ENCODE measurements at places on chromosomes 4 and X. TPM values are rescaled to one million over a fixed set of nuclear protein-coding genes. Genes with fewer than 3 reads are reported as not detected.

DNA sequence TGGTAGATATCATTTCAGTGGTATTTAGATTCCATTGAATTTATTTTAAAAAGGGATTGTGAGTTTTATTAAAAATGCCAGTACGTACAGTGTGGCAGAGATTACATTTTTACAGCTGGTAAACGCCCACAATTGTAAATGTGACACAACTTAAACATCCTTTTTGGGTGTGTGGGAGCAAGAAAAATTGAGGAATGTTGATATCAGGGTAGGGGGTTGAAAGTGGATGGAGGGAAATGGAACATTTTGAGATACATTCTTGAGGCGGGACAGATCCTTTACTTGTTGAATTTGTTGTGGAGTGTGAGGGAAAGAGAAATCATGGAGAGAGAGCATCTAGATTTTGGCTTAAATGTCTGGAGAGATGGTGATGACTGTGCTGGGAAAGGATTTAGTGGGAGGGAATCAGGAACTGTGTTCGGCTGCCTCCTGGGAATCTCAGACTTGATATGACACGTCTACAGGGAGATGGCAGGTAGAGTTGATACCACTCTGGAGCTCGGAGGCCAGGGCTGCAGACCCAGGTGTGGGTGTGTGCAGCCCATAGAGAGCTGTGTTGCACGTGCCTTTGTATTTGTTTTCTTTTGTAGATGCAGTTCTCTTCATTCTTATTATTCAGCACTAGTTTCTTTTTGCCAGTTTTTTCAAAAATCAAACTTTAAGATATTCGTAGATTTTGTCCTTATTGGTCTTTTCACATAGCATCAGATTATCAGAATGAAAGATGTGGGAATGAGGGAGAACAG lies 10.8 kb downstream of the TMEM131L start:
- no peaks in the 10 kb centered on the region for H3K27me3 ChIP-seq
- DNase-seq: no peak
- H3K4me3 ChIP-seq: no peak overlapping the region
- no peak overlapping the region for H3K27ac ChIP-seq
- peaks cover 3% of the 10 kb centered on the region for H3K4me1 ChIP-seq
- H3K36me3 ChIP-seq: peaks cover 25% of the 10 kb centered on the region

Gene NONO
- total RNA-seq: 703 TPM

- no peak overlapping the region for H3K4me3 ChIP-seq
- no peaks in the 10 kb centered on the region for H3K36me3 ChIP-seq
- DNase-seq: no peak
- H3K27ac ChIP-seq: no peak overlapping the region
- no peaks in the 10 kb centered on the region for H3K27me3 ChIP-seq
These were observed 185.9 kb downstream of the SHROOM3 start for GRCh38 chr4:76620723-76621468.

DNA sequence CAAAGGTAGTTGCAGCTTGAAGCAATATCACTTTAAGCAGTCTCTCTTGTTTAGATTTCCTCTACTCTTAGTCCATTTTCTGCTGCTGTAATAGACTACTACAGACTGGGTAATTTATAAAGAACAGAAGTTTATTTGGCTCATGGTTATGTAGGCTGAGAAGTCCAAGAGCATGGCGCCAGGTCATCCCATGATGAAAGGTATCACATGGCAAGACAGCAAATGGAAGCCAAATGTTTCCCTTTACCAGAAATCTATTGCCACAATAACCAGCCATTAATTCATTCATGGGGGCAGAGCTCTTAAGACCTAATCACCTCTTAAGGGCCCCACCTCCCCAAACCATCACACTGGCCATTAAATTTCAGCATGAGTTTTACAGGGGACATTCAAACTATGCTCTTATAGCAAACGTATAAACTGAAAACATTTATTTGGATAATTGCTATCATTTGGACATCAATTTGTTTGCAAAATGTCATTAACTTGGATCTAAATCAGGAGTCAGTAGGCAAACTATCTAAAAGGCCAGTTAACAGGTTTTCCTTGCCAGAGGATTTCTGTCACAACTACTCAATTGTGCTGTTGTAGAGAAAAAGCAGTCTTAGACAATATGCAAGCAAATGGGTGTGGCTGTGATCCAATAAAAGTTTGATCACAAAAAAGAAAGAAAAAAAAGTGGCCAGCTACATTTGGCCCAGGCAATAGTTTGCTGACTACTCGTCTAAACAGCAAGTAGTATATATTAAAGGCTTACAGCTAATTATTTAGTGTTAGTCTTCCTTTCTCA lies 75.7 kb upstream of the GUCY1A1 start:
- H3K4me3 ChIP-seq: no peak overlapping the region
- H3K4me1 ChIP-seq: no peaks in the 10 kb centered on the region
- no peaks in the 10 kb centered on the region for H3K36me3 ChIP-seq
- no peaks in the 10 kb centered on the region for H3K27me3 ChIP-seq

- no peaks in the 10 kb centered on the region for H3K4me1 ChIP-seq
- no peak overlapping the region for H3K27ac ChIP-seq
- H3K36me3 ChIP-seq: no peaks in the 10 kb centered on the region
- H3K4me3 ChIP-seq: no peak overlapping the region
- DNase-seq: no peak
- H3K27me3 ChIP-seq: no peaks in the 10 kb centered on the region
These were observed 86.9 kb upstream of the PSAPL1 start for GRCh38 chr4:7521666-7522065.
